GM12878 (cell line): ENCODE measurements at places on chromosomes 16 and 17. TPM values are rescaled to one million over a fixed set of nuclear protein-coding genes. Genes with fewer than 3 reads are reported as not detected.
A peak's percentile ranks its signal among the peaks of the same experiment; 100 is the strongest.

DNA sequence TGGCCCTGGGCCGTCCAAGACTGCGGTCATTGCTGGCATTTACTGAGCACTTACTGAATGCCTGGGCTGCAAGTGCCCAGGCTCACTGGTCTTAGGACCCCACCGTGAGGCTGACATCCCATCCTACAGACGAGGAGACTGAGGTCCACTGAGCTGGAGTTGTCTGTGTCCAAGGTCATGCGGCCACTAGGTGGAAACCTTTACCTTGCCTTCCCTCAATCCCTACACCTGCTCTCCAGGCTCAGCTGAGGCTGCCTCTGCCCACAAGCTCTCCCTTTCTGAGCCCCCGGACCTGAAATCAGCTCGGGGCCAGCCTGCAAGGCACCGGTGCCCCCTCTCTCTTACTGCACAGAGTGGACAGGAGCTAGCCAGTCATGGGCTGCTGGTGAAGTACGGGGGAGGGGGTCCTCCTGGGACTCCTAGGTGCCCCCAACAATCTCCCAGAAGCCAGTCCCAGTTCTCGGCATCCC, 1.5 kb downstream of the CASKIN1 start:
- peak; percentile 11 for DNase-seq

DNA sequence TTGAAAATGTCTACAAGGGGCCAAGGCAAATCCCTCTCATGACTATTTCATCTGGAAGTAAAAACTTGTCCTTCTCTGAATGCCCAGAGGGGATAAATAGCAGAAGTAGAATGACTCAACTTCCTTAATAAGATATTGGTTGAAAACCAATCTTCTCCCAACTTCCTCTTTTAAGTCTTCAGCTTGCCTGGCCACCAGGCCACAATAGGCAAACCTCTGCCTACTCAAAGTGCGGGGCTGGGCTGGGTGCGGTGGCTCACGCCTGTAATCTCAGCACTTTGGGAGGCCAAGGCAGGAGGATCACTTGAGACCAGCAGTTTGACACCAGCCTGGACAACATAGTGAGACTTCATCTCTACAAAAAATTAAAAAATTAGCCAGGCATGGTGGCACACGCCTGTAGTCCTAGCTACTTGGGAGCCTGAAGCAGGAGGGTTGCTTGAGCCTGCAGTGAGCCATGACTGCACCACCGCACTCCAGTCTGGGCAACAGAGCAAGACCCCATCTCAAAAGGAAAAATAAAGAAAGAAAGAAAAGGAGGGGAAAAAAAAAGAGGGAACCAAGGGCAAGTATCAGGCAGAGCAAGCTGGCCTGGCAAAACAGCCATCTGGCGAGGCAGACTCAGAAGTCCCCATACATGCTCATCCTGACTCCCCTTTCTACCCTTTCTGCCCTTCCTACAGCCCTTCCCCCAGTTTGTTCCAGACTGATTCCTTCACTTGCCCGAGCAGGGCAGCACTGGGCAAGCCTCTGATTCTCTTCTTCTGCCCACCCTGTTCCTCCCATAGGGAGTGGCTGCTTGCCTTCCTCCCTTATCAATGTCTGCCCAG, 20.6 kb downstream of the MAP3K14 start:
- no peak for DNase-seq

DNA sequence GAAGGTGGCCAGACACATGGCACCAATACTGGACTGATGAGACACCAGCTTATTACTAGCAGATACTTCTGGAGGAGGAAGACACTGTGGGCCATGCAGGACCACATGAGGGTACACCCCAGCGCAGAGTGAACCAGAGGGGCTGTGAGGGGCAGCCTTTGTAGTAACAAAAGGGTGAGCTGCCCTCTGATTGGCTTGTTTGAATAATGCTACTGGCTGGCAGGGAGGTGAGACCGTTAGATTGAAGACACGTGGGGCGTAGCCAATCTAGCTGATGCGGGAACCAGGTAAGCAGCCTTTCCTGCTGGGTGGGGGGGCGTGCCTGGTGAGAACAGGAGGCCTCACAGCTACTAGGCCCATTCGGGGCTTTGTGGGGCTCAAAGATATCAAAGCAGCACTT, 102.8 kb upstream of the SEC14L1 start:
- no peak for DNase-seq

APOBR gene
- total RNA-seq = 2.4 and 2.5 TPM in 2 replicates

SLC13A2 gene
- total RNA-seq = 0.13 TPM in 2 replicates
